Left ventricle myocardium inferior (tissue), 1 donor: ENCODE measurements at places on chromosomes 2 and 18.

DNA sequence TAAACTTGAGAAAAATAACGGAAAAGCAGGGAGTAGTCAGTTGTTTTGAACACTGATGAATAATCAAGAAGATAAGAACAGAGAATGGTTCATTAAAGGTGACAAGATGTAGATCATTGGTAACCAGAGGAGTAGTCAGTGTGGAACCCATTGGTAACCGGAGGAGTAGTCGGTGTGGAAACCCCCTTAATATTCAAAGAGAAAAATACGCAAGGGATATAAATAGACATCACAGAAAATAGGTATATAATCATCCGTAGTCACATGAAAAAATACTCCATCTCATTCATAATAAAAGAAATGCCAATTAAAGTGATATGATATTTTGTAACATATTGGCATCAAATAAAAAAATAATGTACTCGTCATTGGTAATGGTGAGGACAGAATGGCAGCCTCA is 70.6 kb upstream of the EPAS1 start:
- DNase-seq: no peak

DNA sequence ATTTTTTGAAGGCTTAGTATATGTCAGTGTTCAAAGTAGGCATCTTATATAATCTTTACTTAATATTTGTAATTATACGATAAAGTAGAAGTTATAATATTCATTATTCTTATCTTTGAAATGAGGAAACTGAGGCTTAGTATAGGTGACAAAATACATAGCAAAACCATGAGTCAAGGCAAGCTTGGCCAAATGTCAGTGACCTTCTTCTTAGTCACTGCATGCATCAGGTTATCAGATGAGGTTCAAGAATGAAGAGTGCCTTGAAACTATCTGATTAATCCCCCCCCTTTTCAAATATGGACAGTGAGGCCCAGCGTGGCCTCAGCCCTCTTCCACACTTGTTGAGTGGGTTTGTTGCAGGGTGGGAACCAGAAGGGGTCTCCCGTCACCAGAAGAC is 59.3 kb downstream of the PMAIP1 start:
- no peak for DNase-seq

DNA sequence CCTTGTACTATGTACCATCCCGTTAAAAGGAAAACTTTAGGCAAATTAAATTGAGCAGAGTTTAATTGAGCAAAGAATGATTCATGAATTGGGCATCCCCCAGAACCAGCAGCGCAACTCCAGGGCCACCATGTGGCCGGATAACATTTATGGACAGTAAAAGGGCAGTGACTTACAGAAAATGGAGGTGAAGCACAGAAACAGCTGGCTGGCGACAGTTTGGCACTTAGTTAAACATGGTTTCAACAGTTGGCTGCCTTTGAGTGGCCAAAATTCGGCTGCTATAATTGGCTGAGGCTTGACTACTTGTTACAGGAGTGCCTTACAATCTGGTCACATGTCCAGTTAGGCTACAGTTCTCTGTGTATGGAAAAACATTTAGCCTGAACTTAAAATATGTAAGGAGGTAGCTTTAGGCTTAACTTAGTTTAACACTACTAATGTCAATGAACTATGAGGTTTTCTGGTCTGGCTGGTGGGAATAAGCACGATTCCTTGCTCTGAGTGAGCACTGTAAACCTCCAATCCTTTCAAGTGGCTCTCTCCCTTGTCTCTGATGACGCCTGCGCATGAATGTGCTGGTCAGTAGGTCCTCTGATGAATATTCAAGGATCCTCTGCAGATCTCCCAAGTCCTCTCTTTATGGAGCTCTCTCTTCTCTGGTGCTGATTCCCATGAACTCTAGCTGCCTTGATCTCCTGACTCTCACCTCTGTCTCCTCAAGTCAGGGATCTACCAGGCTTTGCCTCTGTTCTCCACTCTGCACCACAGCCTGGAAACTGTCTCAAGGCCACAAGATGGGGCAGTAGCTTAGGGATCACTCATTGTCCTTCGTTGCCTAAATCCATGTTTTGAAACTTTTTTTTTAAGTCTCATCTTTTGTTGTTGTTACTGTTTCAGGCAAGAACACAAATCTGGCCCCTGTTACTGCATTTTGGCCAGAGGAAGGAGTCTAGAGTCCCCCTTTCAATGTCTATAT is 24.4 kb upstream of the RAB31 start:
- DNase-seq: no peak

- no peak for DNase-seq
Measured at GRCh38 chr2:47065771-47066380, 89.2 kb downstream of the STPG4 start.

GRCh38 chr2:61759005-61759404 is 94.9 kb downstream of the FAM161A start:
- DNase-seq: no peak

DNA sequence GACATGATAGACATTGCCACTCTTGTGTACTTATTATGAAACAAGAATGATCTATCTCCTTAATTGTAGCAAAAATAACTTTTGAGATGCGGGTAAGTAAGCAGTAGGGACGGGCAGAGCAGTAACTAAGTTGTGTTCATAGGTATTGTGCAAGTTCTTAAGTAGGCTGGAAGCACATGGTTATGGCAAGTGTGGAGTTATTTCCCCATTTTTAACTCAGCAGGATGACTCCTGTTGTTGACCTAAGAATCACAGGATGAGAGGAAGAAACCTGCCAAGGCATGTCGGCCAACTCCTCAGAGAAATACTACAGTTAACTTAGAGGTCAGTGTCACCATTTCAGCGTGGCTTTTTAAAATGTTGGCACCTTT is 51.1 kb upstream of the FN1 start:
- DNase-seq: no peak

DNA sequence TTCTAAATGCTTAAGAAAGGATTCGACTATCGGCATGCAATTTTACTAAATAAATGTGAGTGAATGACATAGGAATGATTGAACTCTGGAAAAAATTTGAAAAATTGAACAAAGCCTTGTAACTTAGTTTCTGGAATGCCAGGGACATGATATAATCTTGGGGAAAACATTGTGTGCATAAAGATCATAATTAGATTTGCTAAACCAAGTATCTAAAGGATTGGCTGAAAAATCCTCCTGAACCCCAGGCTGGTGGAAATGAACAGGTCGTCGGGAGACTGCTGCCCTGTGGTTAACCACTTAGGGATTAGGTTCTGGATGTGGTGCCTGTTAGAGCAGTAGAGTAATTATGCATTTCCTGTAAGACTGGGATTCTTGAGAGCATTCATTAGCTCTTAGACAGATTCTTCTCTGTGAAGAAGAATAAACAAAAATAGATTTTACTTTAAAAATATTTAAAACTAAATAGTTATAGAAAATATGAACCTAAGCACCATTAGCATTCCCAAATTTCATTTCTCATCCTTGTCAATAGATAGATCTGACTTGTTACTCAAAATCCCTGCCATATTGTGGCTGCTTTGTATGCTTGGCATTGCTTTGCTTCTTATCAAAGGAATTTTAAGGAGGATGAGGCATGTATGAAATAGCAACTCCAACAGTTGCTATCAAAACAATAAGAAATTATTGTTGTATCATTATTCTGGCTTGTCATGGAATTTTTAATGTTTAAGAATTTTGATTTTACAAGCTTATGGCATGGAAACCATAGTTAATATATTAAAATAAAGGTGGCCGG is 55.9 kb downstream of the LYPD6B start:
- no peak for DNase-seq

GRCh38 chr2:50591642-50592041 is 440.3 kb downstream of the NRXN1 start:
- DNase-seq: peak; percentile 31
